ENCODE measurements at places on chromosomes 1 and 21.

DNA sequence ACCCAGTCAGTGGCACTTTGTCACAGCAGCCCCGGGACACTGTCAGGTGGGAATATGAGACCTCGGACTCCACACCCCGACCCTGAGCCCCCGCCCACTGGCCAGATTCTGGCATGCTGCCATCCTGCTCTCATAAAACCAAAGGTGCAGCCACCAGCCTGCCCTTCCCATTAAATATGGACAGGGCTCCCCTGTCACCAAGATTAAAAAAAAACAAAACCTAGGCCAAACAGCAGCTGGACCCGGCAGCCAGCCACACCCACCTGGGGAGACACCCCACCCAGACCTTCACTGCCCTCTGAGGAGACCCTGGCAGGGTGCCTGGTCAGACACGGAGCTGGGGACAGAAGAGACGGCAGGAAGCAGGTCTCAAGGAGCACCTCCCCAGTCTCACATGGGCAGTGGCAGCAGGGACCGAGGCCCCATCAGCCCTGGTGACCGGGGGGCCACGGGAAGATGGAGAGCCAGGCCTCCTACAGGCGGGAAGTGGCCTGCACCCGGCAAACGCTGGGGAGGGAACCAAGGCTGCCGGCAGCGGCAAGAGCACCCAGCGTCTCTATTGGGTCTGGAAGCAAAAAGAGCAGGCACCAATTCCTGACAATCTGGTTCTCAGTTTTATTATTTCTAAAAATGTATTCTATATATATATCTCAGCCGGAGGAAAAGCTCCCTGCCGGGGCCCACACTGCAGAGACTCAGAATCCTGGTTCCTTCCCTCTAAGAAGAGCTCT is 61.9 kb downstream of the ACOT7 start:
- DNase-seq = no peak

DNA sequence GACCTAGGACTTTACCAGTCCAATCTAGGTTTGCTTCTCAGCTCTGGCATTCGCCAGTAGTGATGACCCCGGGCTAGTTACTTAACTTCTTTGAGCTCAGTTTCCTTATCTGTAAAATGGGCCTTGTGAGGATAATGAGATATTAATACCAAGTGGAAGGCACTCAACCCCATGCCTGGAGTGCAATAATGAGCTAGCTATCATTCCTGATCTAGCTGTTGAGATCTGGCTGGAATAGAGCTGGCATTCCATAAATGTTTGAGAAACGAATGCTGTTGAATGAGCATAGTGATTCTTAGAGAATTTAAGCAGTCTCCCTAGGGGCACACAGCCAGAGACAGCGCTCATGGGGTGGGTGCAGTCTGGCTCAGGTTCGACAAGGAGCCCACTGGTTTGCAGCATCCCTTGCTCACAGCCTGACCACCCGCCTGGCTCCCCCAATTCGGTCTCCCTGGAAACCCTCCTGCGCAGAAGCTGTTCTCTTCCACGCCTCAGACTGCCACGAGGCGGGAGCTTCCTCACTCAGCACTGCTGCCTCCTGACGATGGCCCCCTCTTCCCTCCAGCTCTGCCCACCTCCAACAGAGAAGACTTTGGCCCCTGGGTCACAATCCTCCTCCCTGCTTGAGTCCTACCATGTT is 32.5 kb downstream of the DHCR24 start:
- DNase-seq = no peak

GRCh38 chr1:246659594-246660140 is 64.5 kb upstream of the SCCPDH start:
- DNase-seq = no peak

GRCh38 chr1:37290718-37291117 is 183.7 kb upstream of the ZC3H12A start:
- DNase-seq = no peak

- no peak for DNase-seq
These were observed 1.3 kb downstream of the GLRX2 start for GRCh38 chr1:193103759-193104501.

DNA sequence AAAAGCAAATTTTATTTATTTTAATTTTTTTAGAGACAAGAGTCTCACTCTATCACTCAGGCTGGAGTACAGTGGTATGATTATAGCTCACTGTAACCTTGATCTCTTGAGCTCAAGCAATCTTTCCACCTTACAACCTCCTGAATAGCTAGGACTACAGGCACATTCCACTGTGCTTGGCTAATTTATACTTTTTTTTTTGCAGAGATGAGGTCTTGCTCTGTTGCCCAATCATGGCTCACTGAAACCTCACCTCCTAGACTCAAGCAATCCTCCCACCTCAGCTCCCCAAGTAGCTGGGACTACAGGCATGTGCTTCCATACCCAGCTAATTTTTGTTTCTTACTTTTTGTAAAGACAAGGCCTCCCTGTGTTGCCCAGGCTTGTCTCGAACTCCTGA is 49.5 kb downstream of the DR1 start:
- DNase-seq = no peak

- DNase-seq = no peak
These were observed 207.3 kb downstream of the DSCAM start for GRCh38 chr21:40639616-40640194.

GRCh38 chr1:183023601-183024316 is 539 bp downstream of the LAMC1 start:
- DNase-seq = peak; percentile 4

GRCh38 chr21:25857308-25858074 is 122.7 kb downstream of the GABPA start:
- no peak for DNase-seq

- DNase-seq = no peak
These were observed 438.5 kb downstream of the MATN1 start for GRCh38 chr1:30284728-30285475.

GRCh38 chr1:232183802-232184201 is 446.1 kb downstream of the SIPA1L2 start:
- no peak for DNase-seq

- no peak for DNase-seq
These were observed 1.2 kb upstream of the LUZP1 start for GRCh38 chr1:23169727-23170335.

DNA sequence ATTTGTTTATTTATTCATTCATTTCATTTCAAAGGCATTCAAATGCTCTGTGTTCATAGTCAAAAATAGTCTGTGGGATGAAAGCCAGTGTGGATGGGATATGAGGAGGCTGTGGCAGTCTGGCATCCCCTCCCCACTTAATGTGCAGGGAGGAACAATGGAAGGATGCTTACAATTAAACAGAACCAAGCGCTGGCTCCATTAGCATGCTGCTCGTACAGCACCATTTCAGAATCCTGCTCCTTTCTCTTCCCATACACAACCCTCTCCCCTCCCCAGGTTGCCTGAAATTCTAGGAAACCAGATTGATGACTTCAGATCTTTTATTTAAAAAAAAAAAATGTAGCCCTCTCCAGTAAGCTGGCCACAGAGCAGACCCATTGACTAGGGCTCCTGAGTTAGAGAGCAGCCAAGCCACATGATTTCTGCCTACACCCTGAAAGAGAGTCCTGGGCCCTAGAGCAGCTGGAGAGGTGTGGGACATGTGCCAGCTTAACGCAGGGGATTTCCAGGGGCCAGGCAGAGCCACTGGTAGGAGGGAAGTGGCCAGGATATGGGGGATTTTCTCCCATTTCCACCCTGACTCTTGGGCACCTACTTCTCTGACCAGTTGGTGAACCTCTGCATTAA is 205.2 kb downstream of the ASTN1 start:
- DNase-seq = no peak

DNA sequence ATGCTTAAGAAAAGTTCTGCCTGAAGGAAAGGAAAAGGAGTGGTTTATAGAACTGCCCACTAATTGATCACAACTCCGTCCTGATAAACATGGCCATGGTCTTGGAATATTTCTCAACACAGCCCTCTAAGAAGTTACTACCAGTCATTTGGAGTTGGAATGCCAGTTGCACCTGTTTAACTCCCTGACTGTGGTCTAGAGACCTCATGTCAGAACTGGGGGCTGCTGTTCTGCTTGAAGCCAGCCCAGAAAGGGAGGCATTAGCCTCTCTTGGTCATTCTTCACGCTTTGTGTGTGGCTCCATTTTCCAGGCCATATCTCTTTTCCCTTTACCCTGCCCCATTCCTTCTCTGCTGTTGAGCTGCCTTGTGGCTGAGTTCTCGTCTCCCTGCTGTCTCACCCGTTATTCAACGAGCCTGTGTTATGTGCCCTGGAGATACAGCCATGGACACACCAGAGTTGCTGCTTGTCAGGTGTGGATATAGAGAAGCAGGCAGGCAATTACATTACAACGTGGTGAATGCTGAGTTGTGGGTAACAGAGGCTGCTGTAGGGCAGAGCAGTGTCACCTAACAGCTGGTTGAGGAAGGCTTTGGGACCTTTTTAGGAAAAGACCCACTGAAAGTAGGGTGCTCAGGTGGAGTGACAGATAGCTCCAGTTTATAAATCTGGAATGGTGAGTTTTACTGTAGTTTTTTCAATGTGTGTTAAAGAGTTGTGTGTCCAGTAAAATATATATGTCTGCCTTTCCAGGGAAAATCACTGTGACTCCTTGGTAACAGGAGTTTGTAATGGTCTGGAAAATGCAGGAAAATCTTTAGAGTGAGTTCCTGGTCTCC is 137.0 kb upstream of the IPO9 start:
- no peak for DNase-seq

DNA sequence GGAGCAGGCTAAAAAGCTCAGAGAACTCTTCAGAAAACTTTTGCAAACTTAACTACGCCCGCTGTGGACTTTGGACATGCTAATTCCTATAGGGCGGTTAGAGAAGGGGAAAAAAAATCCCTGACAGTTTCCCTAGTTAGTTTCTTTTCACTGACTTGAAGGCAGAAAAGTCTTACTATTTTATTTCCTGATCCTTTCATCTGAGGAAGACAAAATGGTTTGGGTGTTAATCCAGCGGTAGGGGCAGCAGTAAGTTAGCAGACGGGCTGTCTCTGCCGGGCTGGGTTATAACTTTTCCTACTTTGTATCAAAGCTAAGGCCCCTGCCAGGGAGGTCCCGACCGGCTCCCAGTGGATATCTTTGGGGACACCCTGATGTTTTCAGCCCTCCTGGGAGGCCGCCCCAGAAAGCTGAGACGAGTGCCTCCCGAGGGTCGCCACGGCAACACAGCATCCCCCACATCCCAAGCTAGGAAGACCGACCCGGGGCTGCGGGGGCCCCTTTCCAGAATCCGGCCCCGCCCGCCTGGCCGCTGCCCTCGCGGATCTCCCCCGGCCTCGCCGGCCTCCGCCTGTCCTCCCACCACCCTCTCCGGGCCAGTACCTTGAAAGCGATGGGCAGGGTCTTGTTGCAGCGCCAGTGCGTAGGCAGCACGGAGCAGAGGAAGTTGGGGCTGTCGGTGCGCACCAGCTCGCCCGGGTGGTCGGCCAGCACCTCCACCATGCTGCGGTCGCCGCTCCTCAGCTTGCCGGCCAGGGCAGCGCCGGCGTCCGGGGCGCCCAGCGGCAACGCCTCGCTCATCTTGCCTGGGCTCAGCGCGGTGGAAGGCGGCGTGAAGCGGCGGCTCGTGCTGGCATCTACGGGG is 162.6 kb downstream of the RUNX1 start:
- peak; percentile 15 for DNase-seq

DNA sequence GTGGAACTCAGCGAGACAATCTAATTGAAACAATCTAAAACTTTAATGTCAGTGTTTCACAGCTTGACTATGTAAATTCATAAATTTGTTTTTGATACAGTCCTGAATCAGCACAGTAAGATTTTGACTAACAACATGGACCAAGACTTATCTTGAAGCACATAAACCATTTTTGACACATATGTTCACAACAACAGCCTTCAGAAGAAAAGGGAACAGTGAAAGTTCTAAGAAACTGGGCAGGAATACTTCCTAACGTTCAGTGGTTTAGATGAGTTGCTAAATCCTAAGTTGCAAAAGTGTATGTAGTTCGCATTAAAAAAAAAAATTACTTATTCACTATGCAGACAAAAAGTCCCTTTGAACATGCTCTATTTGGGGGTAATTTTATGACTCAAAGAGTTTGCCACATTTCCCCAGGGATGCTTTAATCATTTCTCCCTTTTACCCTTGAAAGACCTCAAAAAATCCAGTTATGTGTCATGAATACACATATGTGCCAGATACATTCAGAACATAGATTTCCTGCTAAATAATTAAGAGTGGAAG is 120.2 kb downstream of the MRPL39 start:
- no peak for DNase-seq

DNA sequence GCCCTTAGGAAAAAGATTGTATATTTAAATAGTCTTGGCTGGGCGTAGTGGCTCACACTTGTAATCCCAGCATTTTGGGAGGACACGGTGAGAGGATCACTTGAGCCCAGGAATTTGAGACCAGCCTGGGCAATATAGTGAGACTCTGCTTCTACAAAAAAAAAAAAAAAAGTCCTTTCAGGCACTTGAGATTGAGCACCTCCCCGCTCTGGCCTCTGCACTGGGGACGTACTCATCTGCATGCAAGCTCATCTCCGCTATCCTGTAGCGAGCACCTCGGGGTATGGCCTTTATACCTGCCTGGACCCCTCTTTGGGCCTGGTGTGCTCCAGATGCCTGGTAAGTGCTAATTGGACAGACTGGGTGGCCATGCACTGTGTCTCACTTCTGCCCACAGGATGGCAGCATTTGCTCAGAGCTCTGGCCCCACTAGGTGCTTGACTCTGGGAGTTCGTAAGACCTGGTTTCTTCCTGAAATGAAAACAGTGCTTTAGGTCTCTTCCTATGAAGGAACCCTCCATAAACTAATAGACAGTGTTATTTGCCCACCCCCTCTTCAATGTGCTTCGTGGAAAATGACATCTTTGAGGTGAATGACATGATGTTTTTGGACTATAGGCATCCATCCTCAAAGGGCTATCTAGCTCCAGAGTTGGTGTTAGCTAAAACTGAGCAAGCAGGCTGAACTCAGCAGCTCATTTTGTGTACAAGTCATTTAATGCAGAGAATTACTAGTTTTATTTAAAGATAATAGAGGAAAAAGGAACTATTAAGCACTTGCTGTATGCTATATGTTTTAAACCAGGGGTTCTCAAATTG is 61.7 kb upstream of the ADAR start:
- peak; percentile 39 for DNase-seq

GRCh38 chr1:219757890-219758289 is 145.0 kb upstream of the ZC3H11B start:
- DNase-seq = no peak

- DNase-seq = no peak
These were observed 3.3 kb upstream of the SPATA1 start for GRCh38 chr1:84502927-84503326.

DNA sequence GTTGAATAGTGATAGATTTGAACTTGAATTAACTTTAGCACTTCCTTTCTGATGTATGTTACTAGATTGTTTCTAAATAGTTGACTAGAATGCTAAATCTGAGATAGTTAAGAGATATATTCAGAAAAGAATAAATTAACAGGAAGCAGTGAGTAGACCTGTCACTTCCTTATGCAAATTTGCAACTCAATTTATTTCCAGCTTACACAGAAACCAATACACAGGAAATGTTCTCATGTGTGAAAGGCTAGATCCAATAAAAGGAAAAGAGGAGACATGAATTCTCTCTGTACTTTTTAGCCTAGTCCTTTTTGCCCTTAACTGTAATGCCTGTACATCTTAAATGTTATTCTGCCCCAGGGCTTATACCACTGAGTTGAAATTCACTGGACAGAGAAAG is 522.3 kb downstream of the COL11A1 start:
- no peak for DNase-seq

DNA sequence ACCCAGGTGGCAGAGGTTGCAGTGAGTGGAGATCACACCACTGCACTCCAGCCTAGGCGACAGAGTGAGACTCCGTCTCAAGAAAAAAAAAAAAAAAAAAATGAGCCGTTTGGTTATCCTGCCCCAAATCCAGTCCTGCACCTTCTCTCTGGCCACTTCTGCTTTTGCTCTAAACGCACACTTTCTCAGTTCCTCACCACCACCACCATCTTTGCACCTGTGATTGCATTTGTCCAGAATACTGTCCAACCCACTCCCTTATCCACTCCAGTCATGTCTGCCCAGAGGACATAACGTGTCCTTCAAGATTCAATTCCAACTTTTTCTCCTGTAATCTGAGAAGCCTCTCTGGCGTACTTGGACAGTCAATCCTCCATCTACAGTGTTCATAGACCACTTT is 2.2 kb upstream of the NEK2 start:
- DNase-seq = no peak

All from stimulated activated CD4-positive, alpha-beta T cell treated with anti-CD3 and anti-CD28 coated beads, Interleukin-15, amount 100 ng/mL, for 1 hour (primary cell).